ENCODE measurements at places on chromosomes 5 and 9.

GRCh38 chr5:80866371-80866770, 93.8 kb upstream of the RASGRF2 start:
- no peak for DNase-seq

GRCh38 chr9:94175669-94176068, 83.4 kb upstream of the ZNF169 start:
- no peak for DNase-seq

GRCh38 chr9:130240410-130241197, 25.0 kb upstream of the HMCN2 start:
- no peak for DNase-seq

- no peak for DNase-seq
These were observed 41.9 kb downstream of the TAS2R1 start for GRCh38 chr5:9588254-9588653.

GRCh38 chr9:79868567-79869189, 296.9 kb downstream of the TLE4 start:
- no peak for DNase-seq

- DNase-seq: no peak
These were observed 44.7 kb upstream of the TMEM215 start for GRCh38 chr9:32738501-32739172.

- no peak for DNase-seq
These were observed 74.7 kb upstream of the MAN2A1 start for GRCh38 chr5:109614981-109615380.

DNA sequence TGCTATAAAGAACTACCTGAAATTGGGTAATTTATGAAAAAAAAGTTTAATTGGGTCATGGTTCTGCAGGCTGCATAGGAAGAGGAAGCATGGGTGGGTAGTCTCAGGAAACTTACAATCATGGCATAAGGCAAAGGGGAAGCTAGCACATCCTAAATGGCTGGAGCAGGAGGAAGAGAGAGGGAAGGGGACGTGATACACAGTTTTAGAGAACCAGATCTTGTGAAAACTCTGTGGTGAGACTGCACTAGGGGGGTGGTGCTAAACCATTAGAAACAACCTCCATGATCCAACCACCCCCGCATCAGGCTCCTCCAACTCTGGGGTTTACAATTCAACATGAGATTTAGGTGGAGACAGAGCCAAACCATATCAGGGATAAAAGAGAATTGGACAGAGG, 624.2 kb downstream of the PRR16 start:
- DNase-seq: no peak

DNA sequence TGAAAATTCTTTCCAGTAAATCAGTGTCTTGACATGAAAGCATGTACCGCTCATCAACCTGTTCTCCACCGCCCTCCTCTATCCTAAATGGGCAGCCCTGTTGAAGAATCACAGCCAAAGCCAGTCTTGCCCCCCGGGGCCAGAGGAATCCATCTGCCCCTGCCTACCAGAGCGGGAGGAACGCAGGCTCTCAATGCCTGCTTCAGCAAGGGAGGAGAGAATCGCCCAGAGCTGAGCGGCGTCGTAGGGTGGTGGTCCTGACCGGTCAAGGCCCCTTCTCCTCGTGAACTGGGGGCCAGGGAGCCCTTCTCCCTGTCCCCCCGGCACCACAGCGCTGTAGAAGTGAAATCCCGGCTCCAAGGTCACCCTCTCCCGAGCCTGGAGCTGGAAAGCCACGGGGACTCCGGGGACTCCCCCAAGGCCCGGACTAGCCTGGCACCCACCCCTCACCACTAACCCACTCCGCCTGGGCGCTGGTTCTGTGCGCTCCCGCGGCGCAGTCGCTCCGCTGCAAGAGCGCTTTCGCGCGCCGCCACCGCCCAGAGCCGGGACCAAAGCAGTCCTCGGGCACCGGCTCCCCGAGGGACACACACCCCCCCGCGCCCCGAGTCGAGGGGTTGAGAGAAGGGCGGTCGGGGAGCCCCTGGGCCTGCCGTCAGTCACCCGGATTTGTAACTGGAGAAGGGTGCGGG, 718 bp upstream of the TMEM215 start:
- no peak for DNase-seq

GRCh38 chr9:36808251-36808650, 225.8 kb downstream of the PAX5 start:
- DNase-seq: no peak

DNA sequence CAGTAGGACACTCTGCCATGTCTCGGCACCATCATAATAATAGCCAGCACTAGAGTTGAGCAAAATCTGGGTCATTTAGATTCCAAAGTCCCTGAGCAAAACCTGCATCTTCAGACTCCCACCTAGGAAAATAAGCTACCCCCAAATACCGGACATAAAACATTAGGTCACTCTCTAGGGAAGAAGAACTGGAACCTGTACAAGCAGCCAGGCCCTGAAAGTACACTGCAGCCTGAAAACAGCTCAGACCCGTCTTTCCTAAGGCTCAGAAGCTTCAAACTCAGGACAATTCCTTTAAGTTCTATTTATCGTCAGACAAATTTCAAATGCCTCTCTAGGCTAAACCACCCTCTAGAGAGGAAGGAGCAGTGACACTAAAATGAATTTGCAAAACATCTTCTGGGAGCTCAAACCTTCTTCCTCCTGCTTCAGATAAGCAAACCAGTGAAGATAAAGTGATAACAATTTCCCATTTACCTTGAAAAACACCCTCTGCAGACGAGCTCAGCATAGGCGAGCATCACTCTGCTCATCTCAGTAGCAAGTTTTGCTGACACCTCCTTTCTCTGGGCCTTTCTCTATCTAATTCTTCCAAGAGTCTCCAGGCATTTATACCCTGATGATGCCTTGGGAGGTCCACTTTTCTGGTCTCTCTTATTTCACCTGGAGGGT, 34.0 kb downstream of the ADAM19 start:
- no peak for DNase-seq

Data from AG09319 (cell line).